Ascending aorta (tissue), 2 donors: ENCODE measurements at places on chromosomes 1 and 21. TPM values are rescaled to one million over a fixed set of nuclear protein-coding genes. Genes with fewer than 3 reads are reported as not detected.
A peak's percentile ranks its signal among the peaks of the same experiment; 100 is the strongest.

- DNase-seq: no peak
Measured at GRCh38 chr1:24080131-24080530, 31.8 kb downstream of the MYOM3 start.

- DNase-seq: peak; percentile 24
Measured at GRCh38 chr1:13819642-13820041, 119.7 kb downstream of the PRDM2 start.

GRCh38 chr21:38696579-38696978 is 109.2 kb upstream of the ETS2 start:
- DNase-seq: peak; percentile 43

- no peak for DNase-seq
Measured at GRCh38 chr1:221897321-221897721, 155.4 kb upstream of the DUSP10 start.

- no peak for DNase-seq
Measured at GRCh38 chr1:116923421-116923820, 13.7 kb downstream of the PTGFRN start.

DNA sequence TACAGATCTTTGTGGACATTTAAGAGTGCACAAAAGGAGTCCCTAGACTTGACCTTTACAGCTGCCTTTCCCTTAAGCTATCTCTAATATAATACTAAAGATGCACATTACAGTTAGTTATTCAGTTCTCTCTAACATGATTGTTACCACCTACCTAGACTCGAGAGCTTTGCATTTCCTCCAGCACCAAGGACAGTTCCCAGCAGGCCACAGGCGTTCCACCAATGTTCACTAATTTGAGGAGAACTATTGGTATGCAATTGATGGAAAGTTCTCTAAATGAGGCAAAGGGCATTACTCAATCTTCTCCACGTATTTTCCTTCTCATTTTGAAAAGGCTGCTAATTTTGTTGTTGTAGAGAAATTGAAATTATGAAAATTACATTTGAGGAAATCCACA is 5.4 kb upstream of the NTNG1 start:
- no peak for DNase-seq

- no peak for DNase-seq
Measured at GRCh38 chr1:7509598-7509997, 261.5 kb upstream of the VAMP3 start.

- DNase-seq: no peak
Measured at GRCh38 chr1:19840228-19840627, 25.1 kb upstream of the RNF186 start.

The CD84 gene
- 1.1 TPM for total RNA-seq

The ZNF648 gene
- not detected for total RNA-seq

The UBL4B gene
- total RNA-seq: not detected

The CFAP45 gene
- not detected for total RNA-seq

The PADI2 gene
- total RNA-seq: 0.21 TPM

The OR1C1 gene
- not detected for total RNA-seq

The HES3 gene
- not detected for total RNA-seq

The AK5 gene
- total RNA-seq: not detected

The COL6A1 gene
- total RNA-seq: 1,564 TPM

The SSX2IP gene
- total RNA-seq: 2.3 TPM
